ENCODE measurements at places on chromosomes 3 and 15. TPM values are rescaled to one million over a fixed set of nuclear protein-coding genes. Genes with fewer than 3 reads are reported as not detected.

The EPHA3 gene
- 12.7 TPM for total RNA-seq

The SKOR1 gene
- 0.36 TPM for total RNA-seq

The LINGO1 gene
- total RNA-seq, result under 0.01 TPM

The SCN11A gene
- total RNA-seq, result under 0.01 TPM

The RNU6-1 gene
- total RNA-seq, result not detected

The BSN gene
- total RNA-seq, result under 0.01 TPM

The MYRIP gene
- under 0.01 TPM for total RNA-seq

The GOLGA8T gene
- not detected for total RNA-seq

The ANKDD1A gene
- total RNA-seq, result 3.8 TPM

The SLC24A5 gene
- total RNA-seq, result not detected

The ISL2 gene
- 0.29 TPM for total RNA-seq

The MFGE8 gene
- 209 TPM for total RNA-seq

The CHRM5 gene
- under 0.01 TPM for total RNA-seq

The ACAP2 gene
- total RNA-seq, result 121 TPM

The TMEM158 gene
- total RNA-seq, result 4.7 TPM

The SLC6A20 gene
- not detected for total RNA-seq

The PIGZ gene
- total RNA-seq, result 2.9 TPM

The NR1I2 gene
- total RNA-seq, result not detected

The ROPN1 gene
- total RNA-seq, result not detected

The CHDH gene
- 0.88 TPM for total RNA-seq

The GP5 gene
- total RNA-seq, result 0.36 TPM

The TLR9 gene
- not detected for total RNA-seq

The CCDC54 gene
- not detected for total RNA-seq

The STRIT1 gene
- total RNA-seq, result not detected

The GOLGA8N gene
- 4.7 TPM for total RNA-seq

The EOGT gene
- total RNA-seq, result 65.9 TPM

The SLC49A4 gene
- 41.8 TPM for total RNA-seq

The GNAT1 gene
- total RNA-seq, result not detected

The POTEB gene
- not detected for total RNA-seq

The CERS3 gene
- total RNA-seq, result not detected

The SLC12A1 gene
- total RNA-seq, result not detected

The SEMA7A gene
- total RNA-seq, result 30.4 TPM

The C3orf49 gene
- total RNA-seq, result not detected
